Stimulated activated CD4-positive, alpha-beta T cell treated with anti-CD3 and anti-CD28 coated beads, Interleukin-15, amount 100 ng/mL, for 1 hour (primary cell): ENCODE measurements at places on chromosomes 7 and 10.

- DNase-seq, result no peak
Observed at GRCh38 chr7:50608196-50608906, 43.1 kb upstream of the DDC start.

DNA sequence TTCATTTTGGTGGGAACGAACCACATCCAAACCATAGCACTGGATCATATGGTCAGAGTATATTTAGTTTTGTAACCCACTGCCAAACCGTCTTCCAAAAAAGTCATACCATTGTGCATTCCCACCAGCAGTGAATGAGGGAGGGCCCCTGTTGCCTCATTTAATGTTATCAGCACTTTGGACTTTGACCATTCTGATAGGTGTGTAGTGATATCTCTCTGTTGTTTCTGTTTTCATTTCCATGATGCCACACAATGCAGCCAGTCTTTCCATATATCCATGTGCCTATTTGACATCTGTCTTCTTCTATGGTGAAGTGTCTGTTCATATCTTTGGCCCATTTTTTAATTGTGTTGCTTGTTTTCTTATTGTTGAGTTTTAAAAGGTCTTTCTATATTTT is 105.0 kb upstream of the PPP2R2D start:
- no peak for DNase-seq

DNA sequence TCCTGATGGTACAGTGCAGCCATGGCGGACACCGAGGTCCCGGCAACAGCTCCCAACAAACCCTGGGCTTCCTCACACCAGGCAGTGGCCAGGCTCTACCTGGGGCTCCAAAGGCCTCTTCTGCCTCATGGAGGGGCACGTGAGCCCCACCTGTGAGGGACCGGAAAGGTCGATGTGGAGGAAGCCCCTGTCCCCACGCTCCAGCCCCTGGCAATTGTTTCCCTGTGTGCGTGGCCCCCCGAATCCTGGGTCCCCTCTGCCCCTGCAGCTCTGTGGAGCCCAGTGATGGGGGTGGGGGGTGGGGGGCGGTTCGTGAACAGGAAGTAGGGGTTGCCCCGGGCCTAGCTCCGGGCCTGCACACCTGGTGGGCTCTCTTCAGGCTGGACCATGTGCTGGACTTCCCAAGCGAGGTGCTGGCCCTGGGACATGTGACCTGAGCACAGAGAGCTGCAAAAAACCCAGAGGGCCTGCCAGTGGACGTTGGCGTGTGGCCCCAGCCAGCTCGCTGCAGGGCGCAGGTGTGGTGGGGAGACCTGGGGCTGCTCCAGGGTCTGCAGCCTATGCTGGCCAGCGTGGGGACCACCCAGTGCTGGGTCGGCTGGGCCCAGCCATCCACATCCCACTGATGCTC is 72.6 kb downstream of the INPP5A start:
- DNase-seq, result no peak

- DNase-seq, result no peak
Observed at GRCh38 chr7:151077705-151078232, 2.8 kb downstream of the FASTK start.

DNA sequence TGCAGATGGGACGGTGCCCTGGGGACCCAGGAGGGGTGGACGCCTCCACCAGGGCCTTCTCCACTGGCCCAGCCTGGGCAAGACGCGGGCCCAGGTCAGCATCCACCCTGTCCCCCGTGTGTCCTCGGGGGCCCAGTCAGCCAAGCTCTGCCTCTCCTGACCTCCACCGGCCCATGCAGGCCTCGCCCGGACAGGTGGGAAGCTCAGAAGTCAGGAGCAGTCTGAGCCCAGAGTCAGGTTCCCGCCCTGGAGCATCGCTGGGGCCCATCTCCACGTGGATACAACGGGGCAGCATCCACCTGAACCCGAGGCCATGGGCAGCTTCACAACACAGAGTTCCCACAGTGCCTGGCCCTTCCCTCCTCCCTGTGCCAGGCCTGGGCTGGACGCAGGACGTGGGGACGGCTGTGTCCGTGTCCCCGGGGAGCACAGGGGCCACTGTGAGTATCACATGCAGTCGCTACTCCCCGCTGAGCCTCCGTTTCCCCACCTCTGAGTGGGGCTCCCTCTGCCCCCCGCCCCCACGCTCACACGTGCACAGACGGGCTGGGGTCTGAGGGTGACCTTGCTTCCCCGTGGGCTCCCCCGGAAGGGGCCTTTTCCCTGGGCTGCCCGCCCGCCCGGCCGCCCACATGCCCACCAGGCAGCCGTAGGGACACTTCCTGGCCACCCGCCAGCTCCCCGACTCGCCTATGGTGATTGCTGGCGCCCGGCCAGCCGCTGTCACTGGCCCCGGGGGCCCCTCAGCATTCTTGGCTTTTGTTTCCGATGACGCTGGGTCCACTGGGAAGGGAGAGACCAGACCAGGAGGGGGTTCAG is 64.3 kb downstream of the PDGFA start:
- no peak for DNase-seq

DNA sequence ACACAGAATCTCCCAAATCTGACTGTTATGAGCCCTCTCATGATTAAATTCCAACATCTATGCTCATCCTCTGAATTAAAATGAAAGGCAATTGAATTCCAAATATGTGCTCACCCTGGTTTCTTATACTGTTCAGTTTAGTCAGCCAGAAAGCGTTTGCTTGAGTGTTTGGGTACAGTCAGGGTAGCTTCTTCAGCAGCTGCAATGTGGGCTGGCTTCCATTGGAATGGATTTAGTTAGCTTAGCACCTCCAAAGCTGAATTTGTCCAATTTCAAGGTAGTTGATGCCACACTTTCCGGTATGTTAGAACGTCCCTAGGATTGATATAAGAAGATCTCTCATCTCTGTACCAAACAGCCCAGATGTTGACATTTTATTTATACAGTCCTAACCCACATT is 9.3 kb downstream of the KLHL7 start:
- no peak for DNase-seq

DNA sequence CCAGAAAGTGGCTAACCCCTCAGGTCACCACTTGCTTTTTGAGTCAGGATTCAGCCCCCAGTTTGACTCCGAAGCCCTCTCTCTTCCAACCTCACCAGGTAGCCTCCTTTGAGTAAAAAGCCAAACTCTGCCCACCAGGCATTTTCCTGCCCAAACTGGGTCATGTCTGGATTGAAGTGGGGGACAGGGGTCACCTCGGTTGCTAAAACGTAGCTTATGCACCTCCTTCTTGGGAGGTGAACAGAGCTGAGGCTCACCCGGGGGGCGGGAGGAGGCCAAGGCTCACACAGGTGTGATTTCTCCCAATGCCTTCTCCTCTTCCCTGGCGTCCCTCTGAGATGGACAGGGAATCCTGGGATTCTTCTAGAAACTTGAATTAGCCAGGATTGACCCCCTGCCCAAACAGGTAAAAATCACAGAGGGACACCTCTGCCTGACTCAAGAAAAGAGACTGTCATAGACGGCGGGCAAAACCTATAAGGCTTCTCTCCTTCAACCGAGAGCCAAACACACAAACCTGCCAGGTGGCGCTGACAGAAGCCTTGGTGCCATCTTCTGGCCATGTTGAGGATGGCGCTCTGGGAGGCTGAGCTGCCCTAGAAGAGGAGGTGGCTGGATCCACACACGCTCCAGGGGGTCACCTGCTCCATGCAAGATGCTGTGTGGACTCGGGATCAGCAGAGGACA is 51.6 kb downstream of the PRLHR start:
- DNase-seq, result no peak

- DNase-seq, result no peak
Observed at GRCh38 chr10:32347363-32348022, 535 bp upstream of the EPC1 start.

GRCh38 chr7:5557920-5558401 is 134.3 kb upstream of the TNRC18 start:
- DNase-seq, result no peak

- DNase-seq, result no peak
Observed at GRCh38 chr7:99820408-99821027, 7.3 kb upstream of the CYP3A43 start.

DNA sequence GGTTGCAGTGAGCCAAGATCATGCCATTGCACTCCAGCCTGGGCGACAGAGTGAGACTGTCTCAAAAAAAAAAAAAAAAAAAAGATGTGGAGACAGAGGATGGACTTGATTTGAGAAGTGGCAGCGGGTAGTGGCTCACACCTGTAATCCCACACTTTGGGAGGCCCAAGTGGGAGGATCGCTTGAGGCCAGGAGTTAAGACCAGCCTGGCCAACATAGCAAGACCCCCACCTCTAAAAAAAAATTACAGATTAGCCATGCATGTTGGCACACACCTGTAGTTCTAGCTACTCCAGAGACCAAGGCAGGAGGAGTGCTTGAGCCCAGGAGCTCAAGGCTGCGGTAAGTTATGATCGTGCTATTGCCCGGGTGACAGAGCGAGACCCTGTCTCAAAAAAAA is 24.3 kb upstream of the ASCC1 start:
- no peak for DNase-seq

- DNase-seq, result no peak
Observed at GRCh38 chr7:29463504-29464158, 100.0 kb upstream of the PRR15 start.

GRCh38 chr10:42111661-42112330 is 526.6 kb downstream of the ZNF33B start:
- DNase-seq, result no peak

DNA sequence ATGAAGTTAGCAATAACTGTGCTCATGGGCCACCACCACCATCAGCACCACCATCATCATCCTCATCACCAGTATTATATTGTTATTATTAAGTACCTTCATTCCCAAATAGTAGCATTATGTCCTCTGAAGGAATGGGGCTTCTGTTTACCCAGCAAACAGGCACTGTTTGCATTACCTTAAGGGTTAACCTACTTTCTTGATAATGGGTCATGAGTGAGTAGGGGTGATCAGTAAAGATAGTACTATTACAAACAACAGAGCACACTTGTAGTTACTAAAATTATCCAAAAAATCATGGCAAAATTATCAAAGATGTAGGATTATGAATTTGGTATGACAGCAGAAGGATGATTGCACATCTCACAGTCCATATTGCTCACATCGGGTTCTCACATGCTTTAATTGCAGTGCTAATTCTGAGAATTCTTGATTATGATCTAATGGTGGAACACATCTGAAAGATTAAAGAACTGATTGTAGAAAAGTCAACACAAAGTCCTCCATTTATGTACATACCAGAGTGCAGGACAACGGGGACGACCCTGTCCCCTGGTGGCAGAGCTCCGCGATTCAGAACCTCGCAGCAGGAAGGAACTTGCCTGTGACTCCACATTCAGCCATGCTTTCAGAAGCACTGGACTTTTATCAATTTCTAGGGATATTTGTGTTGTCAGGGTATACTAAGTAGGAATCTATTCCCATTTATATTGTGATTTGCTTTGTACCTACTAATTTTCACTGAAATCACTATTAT is 31.0 kb downstream of the PDE1C start:
- DNase-seq, result no peak

DNA sequence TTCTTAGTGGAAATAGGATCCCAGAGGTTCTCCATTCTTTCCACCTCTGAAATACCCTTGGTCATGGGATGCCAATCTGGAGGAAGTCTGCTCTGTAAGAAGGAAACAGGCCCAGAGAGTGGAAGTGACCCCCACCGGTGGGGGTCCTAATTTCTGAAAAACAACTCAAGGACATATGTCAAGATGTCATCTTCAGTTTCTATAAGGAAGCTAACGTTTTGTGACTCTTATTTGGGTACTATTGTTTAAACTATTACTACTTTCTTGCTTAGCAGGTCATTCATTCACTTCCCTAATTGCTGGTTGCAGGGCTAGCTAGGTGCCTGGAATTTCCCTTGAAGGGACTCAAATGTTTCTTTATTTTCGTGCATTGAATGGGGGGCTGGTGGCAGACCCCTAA is 1.9 kb upstream of the ZNF775 start:
- no peak for DNase-seq

DNA sequence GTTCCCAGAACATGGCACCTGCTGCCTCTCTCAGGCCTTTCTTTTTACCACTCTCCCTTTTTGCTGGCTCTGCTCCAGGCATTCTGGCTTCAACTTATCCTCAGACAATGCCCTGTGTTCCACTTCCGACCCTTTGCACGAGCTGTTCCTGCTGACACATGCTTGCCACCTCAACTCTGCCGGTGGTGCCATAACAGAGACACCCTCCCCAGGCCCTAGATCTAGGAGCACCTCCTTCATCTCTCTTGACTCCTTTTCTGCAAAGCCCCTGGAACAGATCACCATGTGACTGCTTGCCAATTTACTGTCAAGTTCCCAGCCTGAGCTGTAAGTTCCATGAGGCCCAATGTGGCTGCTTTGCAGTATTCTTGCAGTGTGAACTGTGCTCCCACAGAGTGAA is 256.0 kb upstream of the MKI67 start:
- DNase-seq, result no peak

DNA sequence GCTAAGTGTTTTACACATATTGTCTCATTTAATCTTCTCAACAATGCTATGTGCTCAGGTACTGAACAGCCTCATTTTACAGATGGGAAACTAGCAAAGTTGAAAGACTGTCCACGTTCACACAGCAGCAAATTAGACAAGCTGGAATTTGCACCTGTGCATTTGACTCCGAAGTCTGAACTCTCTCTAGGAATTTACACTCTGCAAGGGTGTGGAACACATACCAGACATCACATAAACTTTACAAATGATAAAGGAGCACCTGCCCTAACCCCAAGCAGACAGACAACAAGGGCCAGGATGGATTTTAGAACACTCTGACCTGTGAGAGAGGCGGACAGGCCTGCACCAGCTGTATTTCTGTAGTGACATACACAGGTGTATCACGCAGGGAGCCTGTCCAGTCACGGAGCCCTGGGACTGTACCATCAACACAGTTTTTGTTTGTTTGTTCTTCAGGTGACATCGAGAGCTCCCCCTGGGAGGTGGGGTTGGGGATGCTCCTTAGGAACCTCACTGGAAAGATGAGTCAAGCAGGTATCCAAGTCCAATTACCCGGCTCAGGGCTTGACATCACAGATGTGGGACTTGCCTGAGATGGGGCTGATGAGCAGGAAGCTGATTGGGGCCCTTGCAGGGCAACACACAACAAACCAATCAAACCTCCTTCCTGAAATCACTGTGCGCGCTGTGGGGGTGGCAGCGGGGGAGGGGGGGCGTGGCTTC is 31.0 kb downstream of the MKI67 start:
- DNase-seq, result no peak

- no peak for DNase-seq
Observed at GRCh38 chr10:3625959-3626751, 158.9 kb downstream of the KLF6 start.

DNA sequence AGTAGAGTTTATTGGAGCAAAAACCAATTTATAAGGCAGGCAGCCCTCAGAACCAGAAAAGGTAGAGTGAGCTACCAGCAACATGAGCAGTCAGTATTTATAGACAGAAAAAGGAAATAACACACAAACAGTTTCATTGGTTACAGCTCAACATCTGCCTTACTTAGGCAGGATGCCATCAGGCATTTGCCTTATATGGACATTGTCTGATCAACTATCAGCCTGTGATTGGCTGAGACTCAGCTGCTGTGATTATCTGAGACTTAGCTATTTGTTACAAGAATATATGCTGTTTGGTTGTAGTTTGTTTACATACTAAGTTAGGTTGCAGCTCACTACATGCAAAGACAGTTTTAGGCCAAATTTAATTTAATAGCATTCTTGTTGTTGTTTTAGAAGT is 60.4 kb upstream of the CDK1 start:
- DNase-seq, result no peak

- DNase-seq, result no peak
Observed at GRCh38 chr10:122135251-122136025, 135.7 kb upstream of the BTBD16 start.

GRCh38 chr7:105462765-105463420 is 59.2 kb downstream of the PUS7 start:
- no peak for DNase-seq

GRCh38 chr10:31345886-31346285 is 26.9 kb downstream of the ZEB1 start:
- DNase-seq, result no peak
